ENCODE measurements at places on chromosomes 12 and 14.
A peak's percentile ranks its signal among the peaks of the same experiment; 100 is the strongest.

GRCh38 chr12:42607584-42608058 is 18.1 kb upstream of the PRICKLE1 start:
- no peak for DNase-seq

DNA sequence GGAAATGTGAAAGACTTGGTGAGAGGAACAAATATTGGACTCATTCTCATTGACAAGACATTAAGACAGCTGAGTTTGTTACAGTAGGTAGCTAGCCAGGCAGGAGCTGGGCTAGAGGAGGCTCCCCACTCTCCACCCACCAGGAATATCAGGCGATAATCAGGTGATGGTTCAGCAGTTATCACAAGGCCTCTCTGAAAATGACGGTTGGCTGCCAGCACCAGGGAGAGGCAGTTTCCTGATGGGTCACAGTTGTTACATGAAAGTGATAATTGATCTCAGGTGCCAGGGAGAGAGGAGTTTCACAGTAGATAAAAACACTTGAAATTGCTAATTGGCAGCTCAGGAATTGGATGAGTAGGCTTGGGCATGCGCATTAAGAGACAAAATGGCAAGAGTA is 116.5 kb downstream of the TMTC2 start:
- DNase-seq = no peak

- no peak for DNase-seq
These were observed 17.4 kb upstream of the KLRF1 start for GRCh38 chr12:9809866-9810265.

- peak; percentile 29 for DNase-seq
These were observed 91.8 kb downstream of the PLXNC1 start for GRCh38 chr12:94240171-94240570.

DNA sequence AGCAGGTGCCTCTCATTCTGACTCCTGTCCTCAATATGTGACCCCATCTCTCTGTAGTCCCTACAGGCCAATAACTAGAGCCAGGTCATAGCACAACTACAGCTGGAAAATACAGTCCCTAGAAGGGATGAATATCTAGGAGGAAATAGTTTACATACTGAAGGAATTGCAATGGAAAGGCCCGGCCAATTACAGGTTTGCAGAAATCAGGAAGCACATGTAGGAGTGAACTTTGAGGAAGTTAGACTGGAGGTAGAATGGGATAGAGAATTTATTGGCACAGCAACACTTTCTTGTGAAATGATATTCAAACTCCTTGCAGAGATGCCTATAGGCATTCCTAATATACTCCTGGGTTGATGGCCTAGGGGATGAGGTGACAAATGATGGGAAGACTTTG is 257.3 kb downstream of the GRIN2B start:
- DNase-seq = no peak

DNA sequence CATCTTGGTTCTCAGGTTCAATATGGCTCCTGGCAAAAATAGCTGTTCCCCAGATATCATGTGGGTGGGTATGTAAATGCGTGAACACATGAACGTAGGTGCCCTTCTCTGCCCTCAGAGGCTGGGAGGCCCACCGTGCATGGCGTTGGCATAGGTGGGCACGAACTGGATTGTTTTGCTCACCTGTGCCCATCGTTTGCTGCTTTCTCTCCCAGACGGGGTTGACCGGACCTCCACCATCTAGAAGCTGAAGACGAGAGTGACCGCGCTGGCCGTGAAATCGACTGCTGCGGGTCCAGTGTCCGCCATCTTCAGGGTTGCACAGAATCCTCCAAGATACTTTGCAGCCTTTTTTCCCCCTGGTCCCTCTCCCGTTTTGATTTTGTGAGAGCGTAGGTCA is 113.9 kb downstream of the GCH1 start:
- no peak for DNase-seq

DNA sequence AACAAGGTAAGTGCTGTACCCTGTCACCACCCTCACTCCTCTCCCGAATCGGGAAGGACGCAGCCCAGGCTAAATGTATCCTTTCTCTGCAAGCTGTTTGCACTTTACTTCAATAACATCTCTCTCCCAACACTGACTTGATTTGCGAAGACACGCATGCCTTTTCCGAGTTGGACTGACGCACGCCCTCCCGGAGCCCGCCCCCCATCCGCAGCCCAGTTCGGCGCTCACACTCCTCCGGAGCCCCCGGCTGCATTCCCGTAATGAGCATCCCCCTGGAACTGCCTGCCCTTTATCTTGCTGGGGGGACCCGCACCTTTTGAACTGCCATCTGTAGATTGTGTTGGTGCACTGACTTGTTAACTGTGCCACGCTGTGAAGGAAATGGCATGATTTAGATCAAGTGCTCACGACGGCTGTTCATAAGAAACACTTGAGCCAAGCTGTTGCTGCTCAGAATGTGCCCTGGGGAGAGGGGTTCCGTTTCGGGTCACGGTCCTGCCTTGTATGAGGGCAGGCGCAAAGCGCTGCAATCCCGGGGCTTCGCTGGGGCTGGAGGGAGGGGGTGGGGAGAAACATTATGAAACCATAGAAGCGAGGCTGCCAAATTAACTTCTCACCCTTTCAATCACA is 176.6 kb upstream of the CDKN3 start:
- no peak for DNase-seq

- DNase-seq = no peak
These were observed 9.2 kb downstream of the GLIPR1 start for GRCh38 chr12:75489613-75490210.

Data from GM18507 (cell line).